ENCODE measurements at places on chromosomes 12 and 14.
A peak's percentile ranks its signal among the peaks of the same experiment; 100 is the strongest.

DNA sequence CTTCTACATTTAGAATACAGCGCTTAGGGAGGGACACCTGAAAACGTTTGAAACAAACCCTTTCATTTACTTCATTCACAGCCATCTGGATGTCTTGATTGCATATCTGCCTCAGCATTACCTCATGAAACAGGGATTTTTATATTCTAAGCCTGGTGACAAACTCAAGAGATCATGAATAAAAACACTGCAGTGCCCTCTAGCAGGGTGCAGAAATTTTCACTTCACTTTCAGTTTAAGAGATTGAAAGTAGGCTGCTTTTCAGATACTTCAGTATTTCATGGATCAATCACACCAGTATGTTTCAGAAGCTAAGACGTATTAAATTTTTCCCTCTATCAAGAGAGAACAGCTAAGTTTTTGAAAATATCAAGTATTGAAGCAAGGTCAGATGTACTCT, 467.8 kb downstream of the MDGA2 start:
- DNase-seq = no peak

DNA sequence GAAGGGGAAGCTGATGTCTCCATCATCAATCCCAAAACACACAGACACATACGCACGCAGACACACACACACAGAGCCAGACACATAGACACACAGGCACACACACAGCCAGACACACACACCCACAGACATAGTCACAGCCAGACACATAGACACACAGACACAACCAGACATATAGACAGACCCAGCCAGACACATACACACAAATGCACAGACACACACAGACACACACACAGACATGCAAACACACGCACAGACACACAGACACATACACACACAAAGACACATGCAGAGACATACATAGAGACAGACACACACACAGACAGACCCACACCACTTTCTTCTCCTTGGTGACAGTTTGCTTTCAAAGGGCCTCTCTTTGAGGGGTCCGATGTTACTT, 6.3 kb downstream of the CCDC197 start:
- DNase-seq = no peak

DNA sequence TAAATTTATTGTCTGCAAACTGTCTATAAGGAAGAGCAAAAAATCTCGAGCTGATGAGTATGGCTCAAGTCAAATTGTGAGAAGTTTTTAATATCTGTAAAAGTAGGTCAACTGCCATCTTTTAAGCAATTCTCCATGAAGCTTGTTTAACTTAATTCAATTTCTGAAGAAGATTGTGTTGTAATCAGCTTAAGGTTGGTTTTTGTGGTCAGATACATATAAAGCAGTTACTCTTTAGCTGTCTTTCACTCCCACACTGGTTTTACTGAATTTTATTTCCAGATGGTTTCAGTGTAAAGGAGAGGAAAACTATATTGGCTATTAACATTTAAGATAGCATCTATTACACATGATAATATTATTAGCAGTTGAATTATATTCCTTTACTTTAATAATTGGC, 1165.1 kb downstream of the SLC16A7 start:
- DNase-seq = no peak

- no peak for DNase-seq
Observed at GRCh38 chr12:51087818-51088217, 4.4 kb upstream of the CSRNP2 start.

DNA sequence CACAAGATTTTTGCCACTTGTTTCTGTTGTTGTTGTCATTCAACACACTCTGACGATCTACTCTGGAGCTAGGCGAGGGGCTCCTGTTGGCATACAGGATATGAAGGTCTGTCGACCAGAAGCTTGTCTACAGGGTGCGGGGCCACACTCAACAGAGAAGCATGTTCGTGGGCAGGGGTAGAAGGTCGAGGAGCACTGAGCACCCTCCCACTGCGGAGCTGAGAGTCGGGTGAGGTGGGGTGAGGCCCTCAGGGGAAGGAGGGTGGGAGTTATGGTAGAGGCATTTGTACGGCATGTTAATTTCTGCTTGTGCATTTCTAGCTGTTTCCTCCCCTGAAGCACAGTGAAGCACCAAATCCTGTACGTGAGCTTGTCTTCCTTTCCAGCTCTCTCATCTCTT, 115.1 kb downstream of the PRMT8 start:
- no peak for DNase-seq

DNA sequence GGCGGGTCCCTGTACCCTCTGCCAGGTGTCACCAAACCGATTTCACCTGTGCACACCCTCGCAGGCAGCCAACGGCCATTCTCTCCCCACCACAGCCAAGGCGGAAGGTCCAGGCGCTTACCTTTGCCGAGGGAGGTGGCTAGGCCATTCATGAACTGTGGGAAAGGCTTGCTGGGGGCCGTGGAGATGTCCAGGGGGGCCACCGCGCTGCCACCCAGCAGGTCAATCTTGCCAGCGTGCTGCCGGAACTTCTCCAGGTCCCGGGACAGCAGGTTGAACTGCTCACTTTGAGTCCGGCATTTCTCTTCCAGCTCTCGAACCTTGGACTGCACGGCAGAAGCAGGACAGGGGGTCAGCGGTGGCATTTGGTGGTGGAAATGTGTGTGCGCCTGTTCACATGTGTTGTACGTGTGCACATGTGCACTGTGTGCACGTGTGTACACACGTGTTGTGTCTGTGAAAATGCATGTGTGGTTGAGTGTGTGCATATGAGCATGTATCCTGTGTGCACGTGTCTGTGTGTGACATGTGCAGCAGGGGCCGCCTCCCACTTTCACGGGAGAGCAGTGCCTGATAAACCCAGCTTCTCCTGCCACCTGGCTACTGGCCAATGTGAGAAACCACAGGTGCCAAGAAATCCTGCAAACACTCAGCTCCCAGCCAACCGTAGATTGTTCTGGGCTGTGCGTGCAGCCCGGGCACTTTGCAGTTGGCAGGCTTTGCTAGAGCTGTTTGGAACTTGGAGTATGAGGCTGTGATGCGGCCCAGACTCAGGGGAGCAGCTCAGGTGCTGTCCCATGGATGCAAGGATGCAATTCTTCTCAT, 118.9 kb downstream of the PIWIL1 start:
- no peak for DNase-seq

DNA sequence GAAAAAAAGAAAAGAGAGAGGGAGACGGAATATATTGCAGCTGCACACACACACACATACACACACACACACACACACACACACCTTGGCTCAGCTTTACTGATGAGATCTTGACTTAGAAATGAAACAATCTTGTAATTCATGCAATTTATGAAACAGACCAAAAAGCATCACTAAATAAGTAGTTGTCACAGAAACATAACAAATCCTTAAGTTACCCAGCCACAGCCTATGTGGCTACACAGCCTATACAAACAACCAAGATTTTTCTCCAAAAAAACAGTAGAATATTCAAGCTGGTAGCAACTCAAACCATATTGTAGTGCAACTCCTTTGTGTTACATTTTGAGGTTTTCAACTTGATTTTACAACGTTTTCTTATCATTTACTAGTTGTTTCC, 37.9 kb upstream of the GNG2 start:
- no peak for DNase-seq

- DNase-seq = no peak
Observed at GRCh38 chr14:74893614-74894091, 11.9 kb downstream of the DLST start.

DNA sequence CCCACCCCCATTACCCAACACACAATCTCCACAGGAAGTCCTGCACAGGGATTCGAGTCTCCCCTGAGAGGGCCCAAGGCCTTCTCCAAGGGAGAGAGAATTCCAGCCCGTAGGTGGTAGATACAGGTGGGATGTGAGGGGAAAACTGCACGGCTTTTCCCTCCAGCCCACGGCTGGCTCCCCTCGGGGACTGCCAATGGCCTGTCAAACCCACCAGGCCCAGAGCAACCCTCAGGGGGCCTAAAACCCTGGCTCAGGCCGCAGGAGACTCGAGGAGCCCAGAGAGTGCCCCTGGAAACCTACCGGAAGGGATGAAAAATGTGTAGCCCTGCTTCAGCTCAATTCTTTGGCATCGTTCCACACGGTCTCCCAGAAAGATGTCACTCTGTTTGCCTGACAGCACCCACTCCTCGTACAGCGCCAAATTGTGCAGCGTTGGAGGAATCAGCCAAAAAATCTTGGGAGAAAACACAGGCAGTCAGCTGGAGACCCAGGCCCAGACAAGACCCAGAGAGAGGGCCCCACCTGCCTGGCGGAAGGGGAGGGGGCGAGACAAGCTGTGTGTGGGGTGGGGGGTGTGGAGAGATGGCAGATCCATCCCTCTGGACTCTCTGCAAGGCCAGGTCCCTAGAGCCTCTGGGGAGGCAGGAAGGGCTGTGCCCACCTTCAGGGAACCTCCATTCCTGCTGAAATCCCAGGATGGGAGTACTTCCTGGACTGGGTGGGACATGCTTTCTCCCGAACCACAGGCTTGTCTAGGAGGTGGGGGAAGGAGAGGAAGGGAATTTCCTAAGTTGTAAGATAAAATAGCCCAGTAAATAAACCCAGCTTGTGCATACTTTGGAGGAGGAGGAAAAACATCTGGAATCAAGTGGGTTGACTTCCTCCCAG, 48.1 kb downstream of the KDM2B start:
- no peak for DNase-seq

GRCh38 chr12:46470036-46470627, 97.6 kb upstream of the SLC38A2 start:
- no peak for DNase-seq

DNA sequence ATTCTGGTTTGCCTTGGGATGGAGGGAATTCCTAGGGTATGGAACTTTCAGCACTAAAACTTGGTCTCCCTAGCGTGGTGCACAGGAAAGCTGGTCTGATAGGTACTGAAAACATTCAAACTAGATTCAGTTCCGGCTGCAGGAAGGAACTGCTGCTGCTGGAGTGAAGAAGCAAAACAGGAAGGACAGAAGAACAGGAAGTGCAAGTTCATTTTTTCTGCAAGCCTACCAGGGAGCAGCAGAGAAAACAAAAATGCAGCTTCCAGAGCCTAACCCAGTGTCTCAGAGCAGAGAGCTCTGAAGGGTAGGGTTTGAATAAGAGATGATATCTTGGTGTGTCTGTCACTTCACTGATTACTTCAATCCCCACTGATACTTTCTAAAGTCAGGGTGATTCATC, 165.2 kb downstream of the VRK1 start:
- peak; percentile 2 for DNase-seq

- DNase-seq = no peak
Observed at GRCh38 chr14:59435101-59435500, 30.1 kb downstream of the GPR135 start.

GRCh38 chr12:76201758-76202157, 117.3 kb upstream of the NAP1L1 start:
- no peak for DNase-seq

GRCh38 chr14:85281921-85282320, 248.0 kb upstream of the FLRT2 start:
- no peak for DNase-seq

DNA sequence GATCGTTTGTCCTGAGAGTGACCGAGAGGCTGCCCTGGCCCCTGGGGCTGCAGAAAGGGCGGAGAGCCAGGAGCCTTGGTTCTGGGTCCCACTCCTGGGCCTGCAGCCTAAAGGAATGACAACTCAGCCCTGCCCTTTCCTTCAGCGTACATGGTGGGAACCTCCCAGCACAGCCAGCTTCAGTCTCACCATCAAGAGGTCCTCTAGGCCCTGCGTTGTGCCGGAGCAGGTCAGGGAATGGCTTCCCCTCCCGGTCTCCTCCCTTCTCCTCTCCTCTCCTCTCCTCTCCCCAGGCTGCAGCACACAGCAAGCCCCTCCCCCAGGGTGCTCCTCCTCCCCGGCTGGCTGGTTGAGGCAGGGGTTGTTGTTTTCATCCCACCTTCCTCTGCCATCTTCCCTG, 44.6 kb upstream of the TUNAR start:
- DNase-seq = no peak

- DNase-seq = no peak
Observed at GRCh38 chr12:45298721-45299692, 83.1 kb downstream of the ANO6 start.

DNA sequence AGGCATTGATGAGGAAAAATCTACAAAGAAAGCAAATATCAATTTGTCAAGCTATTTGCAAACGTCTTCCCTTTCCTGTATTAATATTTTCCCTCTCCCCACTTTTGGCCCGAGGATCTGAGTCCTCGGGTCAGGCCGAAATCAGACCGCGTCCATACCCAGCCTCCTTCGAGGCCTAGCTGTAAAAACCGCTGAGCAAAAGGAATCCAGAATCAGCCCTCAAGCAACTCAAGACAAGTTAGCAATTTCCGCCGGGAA, 353 bp upstream of the MAPK1IP1L start:
- no peak for DNase-seq

DNA sequence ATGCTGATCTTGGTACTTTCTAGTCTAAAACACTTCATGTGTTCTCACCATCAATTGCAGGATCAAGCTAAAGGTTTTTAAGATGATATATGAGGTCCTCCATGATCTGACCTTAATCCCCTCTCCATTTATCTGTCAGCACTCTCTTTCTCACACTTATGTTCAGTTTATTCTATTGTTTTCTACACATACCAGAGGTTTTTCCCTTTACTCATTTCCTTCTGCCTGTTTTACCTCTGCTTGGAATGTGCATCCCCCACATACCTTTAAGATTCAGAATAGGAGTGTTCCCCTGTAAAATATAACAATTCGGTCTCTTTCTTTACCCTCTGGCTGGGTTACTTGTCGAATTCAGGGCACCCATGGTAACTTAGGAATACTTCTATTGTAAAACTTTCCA, 219.1 kb upstream of the PKP2 start:
- no peak for DNase-seq

All from activated T-cell treated with anti-CD3 and anti-CD28 coated beads for 1 hour (primary cell).